ENCODE measurements at places on chromosomes 4 and X.
A peak's percentile ranks its signal among the peaks of the same experiment; 100 is the strongest.

GRCh38 chr4:165794834-165795233, 78.2 kb upstream of the TLL1 start:
- no peak for DNase-seq

DNA sequence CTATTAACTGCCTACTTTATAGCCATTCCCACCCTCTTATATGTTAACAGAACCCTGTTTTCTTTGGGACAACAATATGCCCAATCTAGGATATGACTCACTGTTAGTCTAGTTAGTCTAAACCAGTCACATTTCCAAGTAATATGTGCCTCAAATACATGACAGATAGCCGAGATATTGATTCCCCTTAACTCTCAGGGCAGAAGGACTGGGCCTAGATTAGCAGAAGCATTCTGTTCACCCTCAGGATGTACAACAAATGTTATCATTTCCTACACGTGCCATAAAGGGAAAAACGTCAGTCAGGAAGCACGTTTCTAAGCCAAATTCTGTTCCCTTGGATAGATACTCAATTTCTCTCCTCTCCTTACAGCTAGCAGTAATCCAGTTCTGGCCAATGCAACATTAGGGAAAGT, 114.1 kb downstream of the SLC10A7 start:
- no peak for DNase-seq

DNA sequence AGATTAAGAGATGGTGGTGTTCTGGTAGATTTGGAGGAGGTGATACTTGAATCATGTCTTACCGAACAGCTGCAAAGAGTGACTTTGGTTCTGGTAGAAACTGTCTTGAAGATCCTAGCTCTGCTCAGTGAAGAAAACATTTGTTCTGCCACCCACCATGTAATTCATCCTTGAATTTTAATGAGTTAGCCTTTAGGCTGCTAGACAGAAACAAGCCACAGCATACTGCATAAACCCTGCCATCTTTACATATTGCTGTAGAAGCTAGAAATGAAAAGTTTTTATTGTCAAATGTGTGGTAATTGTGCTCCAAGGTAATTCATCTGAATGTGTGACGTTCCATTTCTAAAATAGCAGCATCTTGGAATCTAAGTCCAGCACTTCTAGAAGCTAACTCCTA, 161.0 kb upstream of the RAPGEF2 start:
- no peak for DNase-seq

DNA sequence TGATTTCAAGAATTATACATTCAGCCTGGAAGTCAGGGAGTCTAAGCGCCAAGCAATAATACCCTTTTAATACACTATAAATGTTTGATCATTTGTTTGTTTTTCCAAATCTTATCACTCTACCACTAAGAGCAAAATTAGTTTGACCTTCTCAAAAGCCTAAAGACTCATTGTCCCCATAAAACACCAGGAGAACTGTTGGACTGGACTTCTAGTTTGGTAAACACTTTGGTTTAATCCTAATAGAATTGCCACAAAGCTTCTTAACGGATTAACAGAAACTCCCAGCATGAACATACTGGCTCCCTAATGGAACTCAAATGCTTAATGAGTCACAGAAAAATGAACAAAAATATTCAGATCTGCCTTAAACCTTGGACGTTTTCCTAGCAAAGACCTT, 34.9 kb downstream of the SYTL5 start:
- no peak for DNase-seq

- no peak for DNase-seq
Measured at GRCh38 chrX:39442332-39442731, 641.1 kb downstream of the MID1IP1 start.

DNA sequence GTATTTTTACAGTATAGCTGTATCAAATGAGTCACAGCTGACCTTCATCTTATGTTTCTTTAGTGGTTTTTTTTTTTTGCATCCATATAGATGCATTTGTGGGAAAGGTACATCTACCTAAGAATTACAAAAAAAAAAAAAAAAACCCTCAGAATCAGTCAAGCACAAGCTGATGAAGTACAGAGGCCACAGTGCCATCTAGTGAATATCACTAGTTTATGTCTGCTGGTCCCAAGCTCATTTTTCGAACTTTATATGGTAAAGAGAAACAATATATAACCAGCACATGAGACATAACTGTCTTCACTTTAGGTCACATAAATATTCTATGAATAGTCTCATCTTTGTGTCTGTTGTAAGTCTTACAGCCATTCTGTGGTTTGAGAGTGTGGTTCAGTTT, 220.1 kb downstream of the DLG3 start:
- DNase-seq = peak; percentile 0

- DNase-seq = no peak
Measured at GRCh38 chrX:9745417-9746115, 20.1 kb downstream of the GPR143 start.

GRCh38 chrX:54494989-54495813, 833 bp downstream of the FGD1 start:
- DNase-seq = no peak

GRCh38 chrX:42628471-42628870, 149.5 kb downstream of the PPP1R2C start:
- no peak for DNase-seq

- DNase-seq = no peak
Measured at GRCh38 chrX:103554687-103555424, 30.5 kb upstream of the TCEAL4 start.
